WERI-Rb-1 (cell line): ENCODE measurements at places on chromosomes 2 and 18.

DNA sequence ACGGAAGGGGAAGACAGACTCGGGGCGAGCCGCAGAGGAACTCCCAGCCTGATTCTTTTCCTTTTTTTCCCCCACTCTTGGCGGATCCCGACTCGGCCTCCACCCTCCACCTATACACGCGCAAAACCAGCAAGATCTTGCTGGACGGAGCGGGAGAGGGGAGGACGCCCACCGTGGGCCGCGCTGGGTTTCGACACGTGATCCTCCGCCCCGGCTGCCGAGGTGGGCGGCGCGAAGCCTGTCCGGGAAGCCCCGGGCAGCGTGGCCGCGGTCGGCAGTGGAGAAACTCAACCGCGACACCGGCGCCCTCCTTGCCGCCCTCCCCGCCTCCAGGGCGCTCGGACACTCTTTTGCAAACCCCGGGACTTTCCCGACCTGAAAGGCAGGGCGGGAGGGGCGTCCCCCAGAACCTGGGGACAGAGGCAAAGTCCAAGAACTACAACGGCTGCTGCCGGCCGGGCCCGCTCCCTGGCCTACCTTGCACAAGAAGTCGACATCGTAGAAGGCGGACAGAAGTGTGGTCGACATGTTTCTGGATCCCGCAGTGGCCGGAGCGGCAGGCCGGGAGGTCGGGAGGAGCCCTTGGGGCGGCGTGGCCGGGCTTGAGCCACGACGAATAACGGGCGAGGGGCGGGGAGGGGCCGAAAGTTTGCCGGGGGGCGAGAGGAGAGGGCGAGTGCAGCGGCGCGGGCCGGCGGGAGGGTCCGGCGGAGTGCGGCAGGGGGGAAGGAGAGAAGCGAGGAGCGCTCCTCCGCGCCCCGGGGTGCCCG lies 433 bp downstream of the ZFP36L2 start:
- DNase-seq: peak; percentile 66

- DNase-seq: no peak
Measured at GRCh38 chr18:13375302-13376255, 157.0 kb downstream of the LDLRAD4 start.

DNA sequence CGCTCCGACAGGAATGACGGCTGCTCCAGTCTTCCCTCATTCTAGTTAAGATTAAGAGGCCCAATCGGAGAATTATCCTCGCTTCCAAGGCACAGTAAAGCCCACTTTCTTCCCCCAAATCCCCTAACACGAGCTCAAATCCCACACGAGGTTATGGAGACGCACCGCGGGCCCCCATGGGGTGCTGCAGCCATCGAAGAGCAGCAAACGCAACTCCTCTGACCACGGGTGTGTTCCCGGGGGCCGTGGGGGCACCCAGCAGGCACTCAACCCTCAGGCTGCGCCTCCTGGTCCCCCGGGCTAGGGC lies 446 bp downstream of the COPS9 start:
- no peak for DNase-seq

DNA sequence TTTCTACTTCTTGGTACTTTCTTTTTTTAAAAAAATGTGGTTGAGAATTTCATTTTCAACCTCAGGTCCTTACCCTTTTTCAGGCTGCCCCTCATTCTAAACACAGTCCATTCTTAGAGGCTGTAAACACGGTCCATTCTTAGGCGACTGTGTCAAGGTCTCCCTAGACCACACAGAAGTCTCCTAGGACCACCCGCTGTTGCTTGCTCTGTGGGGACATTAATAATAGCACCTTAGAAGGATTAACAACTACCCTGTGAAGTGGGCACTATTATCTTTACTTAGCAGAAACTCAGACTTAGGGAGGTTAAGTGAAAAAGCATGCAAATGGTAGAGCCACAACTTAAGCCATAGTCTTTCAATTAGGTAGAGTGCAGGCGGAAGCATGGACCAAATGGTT lies 91.7 kb downstream of the RBMS1 start:
- peak; percentile 38 for DNase-seq

GRCh38 chr2:70121627-70122372 lies 34.5 kb downstream of the PCBP1 start:
- peak; percentile 87 for DNase-seq

DNA sequence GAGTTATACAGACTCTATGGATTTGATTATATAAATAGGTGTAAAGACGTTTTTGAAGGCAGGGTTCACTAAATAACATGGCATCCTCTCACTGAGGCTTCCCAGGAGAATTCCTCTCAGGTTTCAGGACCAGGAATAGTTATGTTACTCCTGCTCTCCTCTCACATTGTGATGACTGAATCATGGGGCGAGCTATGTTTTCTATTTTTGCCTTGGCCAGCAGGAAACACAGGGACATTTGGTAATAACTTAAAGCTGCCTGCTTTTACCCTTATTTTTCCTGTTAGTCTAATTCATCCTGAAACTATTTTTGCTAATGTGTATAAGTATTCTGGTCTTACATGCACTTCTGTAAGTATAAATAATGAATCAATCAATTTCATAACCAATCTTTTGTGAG lies 115.3 kb upstream of the ITGB6 start:
- no peak for DNase-seq

DNA sequence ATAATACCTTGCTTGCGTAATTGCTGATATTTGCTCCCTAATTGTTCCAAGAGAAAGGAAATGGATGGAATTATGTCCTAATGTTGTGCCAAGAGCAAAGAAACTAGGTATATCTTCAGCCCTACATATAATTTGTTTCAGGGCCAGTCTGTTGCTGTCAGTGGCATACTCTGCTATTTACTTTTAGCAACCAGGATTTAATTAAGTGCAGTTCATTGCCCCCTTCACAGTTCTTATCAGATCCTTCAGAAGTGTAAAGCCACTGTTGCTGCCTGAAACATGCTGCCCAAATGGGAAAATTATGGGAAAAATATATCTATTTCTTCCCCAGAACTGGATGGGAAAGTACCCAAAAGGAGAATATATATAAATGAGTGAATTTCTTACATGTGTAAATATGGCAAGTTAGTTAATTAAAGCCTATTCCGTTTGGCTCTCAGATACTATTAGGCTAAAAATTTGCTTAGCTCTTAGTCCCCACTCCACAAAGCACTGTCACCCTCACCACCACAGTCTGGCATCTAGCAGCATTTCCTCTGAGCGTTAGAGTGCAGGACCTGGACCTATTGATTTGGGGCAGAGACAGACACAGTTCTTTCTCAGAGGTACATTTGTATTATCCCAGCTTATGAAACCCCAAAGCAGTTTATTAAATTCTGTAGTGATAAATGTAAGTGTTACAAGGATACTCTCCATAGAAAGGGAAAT lies 72.8 kb upstream of the DTNA start:
- DNase-seq: no peak

GRCh38 chr2:52074130-52074719 lies 1042.3 kb upstream of the NRXN1 start:
- no peak for DNase-seq

- no peak for DNase-seq
Measured at GRCh38 chr2:153497938-153498629, 19.5 kb upstream of the RPRM start.

GRCh38 chr2:240424341-240425235 lies 10.9 kb upstream of the GPC1 start:
- DNase-seq: peak; percentile 7
